Amniotic epithelial cell (primary cell): ENCODE measurements at places on chromosomes 3 and 15.

GRCh38 chr3:101615525-101615924 lies 41.5 kb downstream of the PCNP start:
- DNase-seq, result no peak

GRCh38 chr15:99486371-99487336 lies 79.1 kb upstream of the MEF2A start:
- no peak for DNase-seq

DNA sequence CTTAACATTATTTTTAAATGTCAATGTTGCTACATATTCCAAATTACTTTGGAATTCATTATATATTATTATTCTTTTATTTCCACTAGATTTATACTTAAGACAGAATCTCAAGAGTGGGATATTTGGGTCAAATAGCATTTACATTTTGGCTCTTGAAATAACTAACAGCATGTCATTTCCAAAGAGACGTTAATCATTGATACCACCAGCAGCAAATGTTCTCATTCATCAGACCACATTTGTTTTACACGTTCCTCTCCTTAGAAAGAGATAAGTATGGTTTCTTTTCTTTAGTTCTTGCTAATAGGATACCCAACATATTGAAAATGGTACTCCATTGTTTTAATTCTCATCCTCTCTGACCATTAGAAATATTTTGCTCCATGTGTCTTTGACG lies 229.8 kb downstream of the LPP start:
- no peak for DNase-seq

GRCh38 chr3:106725566-106725965 lies 651.7 kb upstream of the CCDC54 start:
- DNase-seq, result peak; percentile 39

GRCh38 chr15:101306341-101307047 lies 11.4 kb upstream of the SNRPA1 start:
- no peak for DNase-seq

- no peak for DNase-seq
Measured at GRCh38 chr3:86109434-86109833, 881.5 kb downstream of the VGLL3 start.

- no peak for DNase-seq
Measured at GRCh38 chr3:65484964-65485363, 553.8 kb downstream of the MAGI1 start.

DNA sequence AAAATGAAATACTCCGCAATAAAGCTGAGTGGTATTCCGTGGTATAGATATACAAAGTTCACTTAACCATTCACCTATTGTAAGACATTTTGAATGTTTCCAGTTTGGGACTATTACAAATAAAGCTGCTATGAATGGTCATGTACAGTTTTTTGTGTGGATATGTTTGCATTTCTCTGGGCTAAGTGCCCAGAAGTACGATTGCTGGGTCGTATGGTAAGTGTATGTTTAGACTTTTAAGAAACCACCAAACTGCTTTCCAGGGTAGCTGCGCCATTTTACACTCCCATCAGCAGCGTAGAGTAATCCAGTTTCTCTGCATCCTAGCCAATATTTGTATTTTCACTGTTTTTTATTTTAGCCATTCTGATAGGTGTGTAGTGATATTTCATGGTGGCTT lies 208.4 kb upstream of the TLE3 start:
- no peak for DNase-seq

- DNase-seq, result peak; percentile 83
Measured at GRCh38 chr15:49313650-49314049, 109.4 kb upstream of the FGF7 start.

GRCh38 chr3:41247055-41248004 lies 48.0 kb downstream of the CTNNB1 start:
- no peak for DNase-seq
